ENCODE measurements at places on chromosomes 13 and 19.

DNA sequence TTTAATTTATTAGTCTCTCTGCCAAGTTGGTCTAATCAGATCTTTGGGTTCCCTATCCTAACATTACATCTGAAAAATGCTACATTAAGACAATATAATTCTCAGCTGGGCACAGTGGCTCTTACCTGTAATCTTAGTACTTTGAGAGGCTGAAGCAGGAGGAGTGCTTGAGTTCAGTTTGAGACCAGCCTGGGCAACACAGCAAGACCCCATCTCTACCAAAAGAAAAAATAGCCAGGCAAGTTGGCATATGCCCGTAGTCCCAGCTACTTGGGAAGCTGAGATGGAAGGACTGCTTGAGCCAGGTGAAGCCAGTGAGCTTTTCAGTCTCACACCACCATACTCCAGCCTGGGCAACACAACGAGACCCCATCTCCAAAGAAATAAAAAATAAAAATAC lies 95.0 kb downstream of the KLF12 start:
- DNase-seq = no peak

DNA sequence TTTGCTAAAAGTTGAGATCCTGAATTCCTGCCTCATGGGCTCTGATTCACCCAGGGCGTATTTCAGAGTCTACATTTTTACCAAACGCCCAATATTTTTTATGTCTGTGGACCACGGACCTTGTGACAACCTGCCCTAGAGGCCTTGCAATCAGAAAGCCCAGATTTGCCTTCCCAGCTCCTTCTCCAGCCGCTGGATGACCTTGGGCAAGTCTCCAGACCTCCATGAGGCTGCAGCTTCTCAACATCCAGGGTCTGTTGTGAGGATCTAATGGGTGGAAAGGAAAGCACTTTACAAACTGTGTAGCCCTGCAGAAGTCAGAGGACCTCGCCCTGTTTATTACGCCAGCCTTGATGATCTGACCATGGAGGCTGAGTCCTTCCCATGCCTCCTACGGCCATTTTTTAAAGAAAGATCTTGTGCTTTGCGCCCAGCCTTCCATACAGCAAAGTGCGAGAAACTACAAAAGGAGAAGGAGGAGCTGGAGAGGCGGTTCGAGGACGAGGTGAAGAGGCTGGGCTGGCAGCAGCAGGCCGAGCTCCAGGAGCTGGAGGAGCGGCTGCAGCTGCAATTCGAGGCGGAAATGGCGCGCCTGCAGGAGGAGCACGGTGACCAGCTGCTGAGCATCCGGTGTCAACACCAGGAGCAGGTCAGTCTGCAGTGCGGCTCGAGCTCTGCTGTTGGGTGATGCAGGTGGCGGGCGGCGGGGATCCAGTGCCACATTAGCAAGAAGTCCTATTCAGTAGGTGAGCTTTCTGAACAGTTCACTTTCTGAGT lies 115.6 kb downstream of the SLC7A1 start:
- no peak for DNase-seq

DNA sequence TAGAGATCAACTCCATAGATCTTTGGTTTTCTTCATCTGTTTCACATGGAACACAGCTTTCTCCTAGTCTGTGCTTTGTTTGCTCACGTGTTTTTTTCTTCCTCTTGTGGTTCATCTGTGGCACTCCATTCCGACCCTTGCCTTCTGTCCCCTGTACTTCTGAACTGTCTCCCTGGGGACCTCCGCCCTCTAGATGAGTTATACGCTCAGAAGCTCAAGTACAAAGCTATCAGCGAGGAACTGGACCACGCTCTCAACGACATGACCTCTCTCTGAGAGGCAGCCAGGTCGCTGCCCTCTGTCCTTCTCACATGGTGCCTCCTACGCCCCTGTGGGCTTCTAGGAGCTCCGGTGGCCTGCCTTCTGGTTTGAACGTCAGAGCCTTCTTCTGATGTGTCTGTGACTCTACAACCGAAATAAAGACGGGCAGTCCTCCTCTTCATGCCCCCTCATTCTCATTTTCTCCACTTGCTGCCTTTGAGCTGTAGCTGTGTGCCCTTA lies 16.6 kb upstream of the RAB8A start:
- no peak for DNase-seq

DNA sequence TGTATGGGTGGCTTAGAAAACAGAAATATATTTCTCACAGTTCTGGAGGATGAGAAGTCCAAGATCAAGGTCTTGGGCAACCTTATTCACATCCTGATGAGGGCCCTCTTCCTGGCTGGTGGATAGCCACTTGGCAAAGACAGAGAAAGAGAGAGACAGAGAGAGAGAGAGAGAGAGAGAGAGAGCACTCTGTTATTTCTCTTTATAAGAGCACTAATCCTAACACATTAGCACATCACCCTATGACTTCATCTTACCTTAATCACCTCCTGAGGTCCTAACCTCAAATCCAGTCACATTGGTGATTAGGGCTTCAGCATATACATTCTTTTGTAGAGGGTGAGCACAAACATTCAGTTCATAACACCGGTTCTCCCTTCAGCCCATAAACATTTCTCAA lies 430.3 kb downstream of the EFNB2 start:
- no peak for DNase-seq

DNA sequence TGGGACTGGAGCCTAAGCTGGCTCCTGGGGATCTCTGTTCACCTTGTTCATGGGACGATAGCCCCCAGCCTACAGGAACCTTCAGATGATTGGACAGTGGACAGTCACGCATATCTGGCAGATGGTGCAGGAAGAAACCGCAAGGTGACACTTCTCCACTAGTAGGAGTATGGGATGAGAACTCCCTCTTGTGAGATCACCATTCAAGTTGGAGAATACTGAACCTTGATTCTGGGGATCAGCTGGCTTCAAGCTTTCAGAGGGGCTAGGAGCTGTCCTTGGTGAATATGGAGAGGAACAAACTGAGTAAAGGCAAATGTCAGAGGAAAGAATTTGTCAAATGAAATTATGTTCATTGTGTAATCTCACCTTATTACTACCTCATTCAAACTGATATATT lies 204.5 kb downstream of the PDS5B start:
- DNase-seq = no peak

GRCh38 chr13:43698758-43699157 lies 88.0 kb downstream of the ENOX1 start:
- no peak for DNase-seq

DNA sequence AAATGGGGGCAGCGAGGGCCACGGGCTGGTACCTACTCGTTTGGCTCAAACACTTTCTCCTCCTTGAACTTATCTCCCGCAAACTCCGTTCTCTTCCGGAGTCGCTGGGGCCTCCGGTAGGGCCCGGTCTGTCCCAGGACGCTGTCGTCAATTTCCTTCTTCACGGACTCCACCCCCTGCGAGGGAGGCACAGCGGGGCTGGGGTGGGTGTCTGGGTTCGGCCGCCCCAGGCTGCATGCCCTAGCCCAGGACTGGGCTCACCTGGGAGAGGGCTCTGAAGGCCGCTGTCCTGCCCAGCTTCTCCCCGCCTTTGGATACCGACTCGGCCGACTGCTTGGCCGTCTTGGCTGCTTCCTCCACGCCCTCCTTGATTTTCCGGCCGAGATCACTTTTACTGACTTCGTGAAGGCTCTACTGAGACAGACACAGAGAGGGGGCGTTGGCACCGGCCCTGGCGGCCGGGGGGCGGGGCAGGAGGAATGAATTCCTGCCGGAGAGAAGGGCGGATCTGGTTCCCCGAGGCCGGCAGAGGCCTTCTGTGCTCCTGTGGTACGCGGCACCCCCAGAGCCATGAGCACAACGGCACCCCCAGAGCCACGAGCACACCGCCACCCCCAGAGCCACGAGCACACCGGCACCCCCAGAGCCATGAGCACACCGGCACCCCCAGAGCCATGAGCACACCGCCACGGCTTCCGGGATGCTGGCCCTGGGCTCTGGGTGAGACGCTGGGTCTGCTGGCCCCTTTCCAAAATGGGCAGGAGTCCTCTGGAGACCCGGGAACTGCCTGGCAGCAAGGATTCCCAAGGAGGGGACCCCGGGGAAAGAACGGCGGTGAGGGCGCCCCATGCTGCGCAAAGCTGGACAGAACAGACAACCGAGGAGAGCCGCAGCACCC lies 8.1 kb upstream of the CTXN1 start:
- DNase-seq = no peak

DNA sequence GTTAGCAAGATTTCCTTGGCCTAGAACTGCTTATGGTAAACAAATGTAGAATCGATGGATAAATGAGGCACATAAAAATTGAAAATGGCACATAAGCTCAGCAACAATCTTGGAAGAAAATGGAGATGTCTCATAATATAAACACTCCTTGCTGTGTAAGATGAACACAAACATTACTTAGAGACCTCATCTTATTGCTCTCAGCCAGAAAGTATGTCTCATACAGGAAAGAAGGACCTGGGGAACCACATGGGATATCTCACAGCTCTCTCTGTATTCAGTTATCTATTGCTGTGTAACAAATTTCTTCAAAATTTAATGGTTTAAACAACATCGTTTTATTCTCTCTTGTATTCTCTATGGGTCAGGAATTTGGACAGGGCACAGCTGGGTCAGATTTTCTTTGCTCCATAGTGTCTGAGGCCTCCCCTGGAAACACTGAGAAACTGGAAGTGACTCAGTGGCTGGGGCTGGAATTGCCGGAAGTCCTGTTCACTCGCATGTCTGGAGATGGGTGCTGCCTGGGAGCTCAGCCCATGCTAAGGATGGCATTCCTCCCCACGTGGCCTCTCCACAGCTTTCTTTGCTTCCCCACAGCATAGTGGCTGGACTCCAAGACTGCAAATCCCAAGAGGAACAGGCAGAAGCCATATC lies 105.1 kb downstream of the NUFIP1 start:
- DNase-seq = no peak

- DNase-seq = no peak
Measured at GRCh38 chr13:34764246-34764645, 177.8 kb upstream of the NBEA start.

- DNase-seq = no peak
Measured at GRCh38 chr19:44990459-44990858, 10.8 kb upstream of the RELB start.

DNA sequence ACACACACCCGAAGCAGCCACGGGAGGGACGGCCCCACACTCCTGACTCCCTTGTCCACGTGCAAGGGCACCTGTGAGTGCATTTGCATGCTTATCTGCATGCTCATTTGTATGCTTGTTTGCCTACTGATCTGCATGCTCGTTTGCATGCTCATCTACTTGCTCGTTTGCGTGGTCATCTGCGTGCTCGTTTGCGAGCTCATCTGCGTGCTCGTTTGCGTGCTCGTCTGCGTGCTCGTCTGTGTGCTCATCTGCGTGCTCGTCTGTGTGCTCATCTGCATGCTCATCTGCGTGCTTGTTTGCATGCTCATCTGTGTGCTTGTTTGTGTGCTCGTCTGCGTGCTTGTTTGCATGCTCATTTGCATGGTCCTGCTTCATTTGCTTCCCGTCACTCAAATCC lies 23.8 kb downstream of the SHC2 start:
- no peak for DNase-seq

- no peak for DNase-seq
Measured at GRCh38 chr13:51155776-51156515, 44.9 kb upstream of the C13orf42 start.

DNA sequence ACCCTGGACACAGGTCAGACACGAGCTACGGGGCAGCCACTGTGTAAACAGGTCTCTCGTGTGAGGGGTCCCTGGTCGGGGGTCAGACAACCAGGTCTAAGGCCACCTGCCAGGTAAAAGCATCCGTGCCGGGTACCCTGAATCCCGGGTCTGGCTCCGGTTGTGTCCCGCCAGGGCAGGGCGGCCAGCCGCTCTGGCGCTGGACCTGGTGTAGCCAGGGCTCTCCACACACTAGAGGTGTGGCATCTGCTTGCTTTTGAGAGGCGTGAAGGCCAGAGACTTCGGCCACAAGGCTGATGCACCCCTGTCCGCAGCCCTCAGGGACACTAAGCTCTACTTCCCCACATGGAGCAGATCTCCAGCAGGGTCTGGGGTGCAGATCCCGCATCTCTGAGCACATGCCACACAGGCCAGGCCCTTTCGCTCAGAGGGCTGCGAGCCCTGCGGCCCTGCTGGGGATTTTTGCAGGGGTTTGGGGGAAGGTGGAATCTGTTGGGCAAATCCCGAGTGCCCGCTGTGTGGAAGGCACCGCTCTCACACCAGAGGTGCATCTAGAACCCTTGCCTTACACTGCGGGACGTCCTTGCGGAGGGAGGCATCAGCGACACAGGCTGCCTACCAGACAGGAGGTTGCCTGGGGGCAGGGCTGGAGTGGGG lies 13.8 kb upstream of the TIMM13 start:
- no peak for DNase-seq

GRCh38 chr13:23380534-23380933 lies 53.0 kb downstream of the SACS start:
- peak; percentile 23 for DNase-seq

GRCh38 chr19:14097532-14098151 lies 7.1 kb upstream of the SAMD1 start:
- DNase-seq = no peak

DNA sequence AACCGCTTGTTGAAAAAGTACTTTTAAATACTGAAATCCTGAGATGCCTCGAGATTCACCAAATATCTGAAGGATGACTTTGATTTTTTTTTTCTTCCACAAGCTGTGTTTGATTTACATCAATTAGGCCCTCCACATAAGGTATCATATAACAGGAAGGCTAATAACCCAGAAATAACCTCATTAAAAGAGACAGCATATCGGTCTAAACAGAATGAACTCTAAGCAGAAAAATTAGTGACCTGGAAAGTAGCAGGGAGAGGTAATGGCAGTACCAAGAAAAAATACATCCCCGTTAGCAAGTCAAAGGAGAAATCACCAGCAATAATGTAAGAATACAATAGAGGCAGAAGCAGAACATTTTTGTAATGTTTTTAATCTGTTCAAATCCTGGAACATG lies 452.4 kb upstream of the TSHZ3 start:
- no peak for DNase-seq

GRCh38 chr13:75226733-75227435 lies 255.1 kb downstream of the TBC1D4 start:
- no peak for DNase-seq

DNA sequence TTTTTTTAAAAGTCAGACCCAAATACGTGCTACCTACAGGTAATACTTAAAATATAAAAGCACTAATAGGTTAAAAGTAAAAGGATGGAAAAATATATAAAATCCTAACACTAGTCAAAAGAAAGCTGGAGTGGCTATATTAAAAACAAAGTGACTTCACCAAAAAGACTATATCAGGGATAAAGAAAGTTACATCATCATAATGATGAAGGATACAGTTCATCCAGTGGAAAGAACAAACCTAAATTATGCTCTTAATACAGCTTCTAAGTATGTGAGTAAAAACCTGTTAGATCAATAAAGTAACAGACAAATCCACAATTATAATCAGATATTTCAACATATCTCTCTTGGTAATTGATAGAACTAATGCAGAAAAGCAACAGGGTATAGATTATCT lies 1.1 kb upstream of the ZNF780B start:
- no peak for DNase-seq
